GM12878 (cell line): ENCODE measurements at places on chromosomes 5 and 9. TPM values are rescaled to one million over a fixed set of nuclear protein-coding genes. Genes with fewer than 3 reads are reported as not detected.

DNA sequence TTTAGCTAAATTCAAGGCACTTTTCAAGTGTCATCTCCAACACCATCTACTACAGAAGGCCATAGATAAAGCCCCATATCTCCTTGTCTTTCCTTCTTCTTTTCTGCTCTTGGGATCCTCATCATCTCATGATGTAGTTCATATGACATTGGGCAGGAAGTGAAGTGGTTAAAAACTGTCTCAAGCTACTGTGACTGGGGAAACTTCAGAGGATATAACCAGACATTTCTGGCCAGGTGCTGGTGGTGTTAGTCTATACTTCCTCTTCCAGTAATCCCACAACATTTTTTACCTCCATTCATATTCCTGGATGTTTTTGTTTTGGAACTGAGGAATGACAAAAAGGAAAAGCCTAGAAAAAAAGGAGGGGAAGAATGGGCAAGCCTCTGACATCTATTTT is 188.7 kb downstream of the LURAP1L start:
- DNase-seq: no peak

- DNase-seq: peak; percentile 17
Observed at GRCh38 chr5:62538017-62538942, 40.3 kb upstream of the LRRC70 start.

- no peak for DNase-seq
Observed at GRCh38 chr9:35639631-35640030, 11.1 kb downstream of the SIT1 start.

The ADAM19 gene
- 87.3 and 92.8 TPM in 2 replicates for total RNA-seq
